Ascending aorta (tissue), 2 donors: ENCODE measurements at places on chromosomes 3 and 15.
A peak's percentile ranks its signal among the peaks of the same experiment; 100 is the strongest.

DNA sequence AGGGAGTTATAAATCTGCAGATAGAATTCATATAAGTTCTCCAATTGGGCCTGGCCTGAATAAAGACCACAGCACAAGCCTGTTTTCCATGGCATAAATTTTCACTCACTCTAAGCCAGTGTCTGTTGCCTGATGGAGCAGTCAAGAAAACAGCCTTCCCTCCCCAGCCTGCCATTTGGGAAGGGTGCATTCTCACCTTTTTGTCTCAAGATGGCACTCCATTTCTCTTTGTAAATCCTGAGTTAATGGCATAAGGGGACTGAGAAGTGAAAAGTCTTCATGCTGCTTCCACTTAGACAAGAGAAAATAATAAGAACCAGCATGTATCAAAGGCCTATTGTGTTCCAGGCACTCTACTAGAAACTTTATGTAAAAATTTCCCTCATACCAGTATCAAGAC is 115.6 kb upstream of the MANF start:
- no peaks in the 10 kb centered on the region for H3K36me3 ChIP-seq
- H3K27me3 ChIP-seq, result no peaks in the 10 kb centered on the region
- H3K4me1 ChIP-seq, result no peaks in the 10 kb centered on the region
- DNase-seq, result no peak
- no peak overlapping the region for H3K4me3 ChIP-seq

- H3K4me3 ChIP-seq, result no peak overlapping the region
- no peaks in the 10 kb centered on the region for H3K36me3 ChIP-seq
- peaks cover 5% of the 10 kb centered on the region for H3K27me3 ChIP-seq
- no peaks in the 10 kb centered on the region for H3K4me1 ChIP-seq
- no peak overlapping the region for H3K27ac ChIP-seq
Observed at GRCh38 chr3:10815487-10815886, 541 bp upstream of the SLC6A11 start.

- H3K4me3 ChIP-seq, result no peak overlapping the region
- H3K4me1 ChIP-seq, result no peaks in the 10 kb centered on the region
- DNase-seq, result no peak
- no peaks in the 10 kb centered on the region for H3K27me3 ChIP-seq
- no peaks in the 10 kb centered on the region for H3K36me3 ChIP-seq
Observed at GRCh38 chr3:122257644-122258364, 67.2 kb upstream of the CSTA start.

- no peak overlapping the region for H3K4me3 ChIP-seq
- no peaks in the 10 kb centered on the region for H3K27me3 ChIP-seq
- no peaks in the 10 kb centered on the region for H3K4me1 ChIP-seq
Observed at GRCh38 chr3:111047812-111048435, 23.7 kb upstream of the NECTIN3 start.

DNA sequence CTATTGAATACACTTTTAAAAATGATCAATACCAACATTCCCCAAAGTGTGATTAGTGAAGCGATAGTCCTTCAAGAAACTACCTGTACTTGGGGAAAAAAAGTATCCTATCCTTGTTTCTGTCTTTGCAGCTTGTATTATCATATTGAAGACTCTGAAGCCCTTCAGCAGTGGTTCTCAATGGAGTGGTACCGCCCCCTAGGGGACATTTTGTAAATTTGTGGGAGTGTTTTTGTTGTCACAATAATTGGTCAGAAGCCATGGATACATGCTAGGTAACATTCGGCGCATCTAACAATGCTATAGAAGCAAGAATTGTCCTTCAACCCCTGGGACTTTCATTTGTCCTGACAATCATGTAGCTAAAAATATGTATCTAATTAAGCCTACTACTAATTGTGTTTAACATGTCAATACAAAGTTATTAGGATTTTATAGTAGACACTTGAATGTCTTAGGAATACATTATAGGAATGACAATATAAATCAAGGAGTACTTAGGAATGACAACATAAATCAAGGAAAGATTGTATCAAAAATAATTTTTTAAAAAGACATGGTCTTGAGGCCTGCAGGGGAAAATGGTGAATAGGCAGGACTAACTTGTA is 53.7 kb downstream of the NMD3 start:
- no peaks in the 10 kb centered on the region for H3K4me1 ChIP-seq
- no peak overlapping the region for H3K27ac ChIP-seq
- H3K27me3 ChIP-seq, result no peaks in the 10 kb centered on the region
- no peak for DNase-seq
- H3K4me3 ChIP-seq, result no peak overlapping the region
- H3K36me3 ChIP-seq, result peaks cover 7% of the 10 kb centered on the region

GRCh38 chr3:168036619-168037018 is 59.1 kb downstream of the GOLIM4 start:
- H3K36me3 ChIP-seq, result peaks cover 18% of the 10 kb centered on the region
- no peaks in the 10 kb centered on the region for H3K4me1 ChIP-seq
- H3K4me3 ChIP-seq, result no peak overlapping the region
- H3K27me3 ChIP-seq, result no peaks in the 10 kb centered on the region
- no peak for DNase-seq

DNA sequence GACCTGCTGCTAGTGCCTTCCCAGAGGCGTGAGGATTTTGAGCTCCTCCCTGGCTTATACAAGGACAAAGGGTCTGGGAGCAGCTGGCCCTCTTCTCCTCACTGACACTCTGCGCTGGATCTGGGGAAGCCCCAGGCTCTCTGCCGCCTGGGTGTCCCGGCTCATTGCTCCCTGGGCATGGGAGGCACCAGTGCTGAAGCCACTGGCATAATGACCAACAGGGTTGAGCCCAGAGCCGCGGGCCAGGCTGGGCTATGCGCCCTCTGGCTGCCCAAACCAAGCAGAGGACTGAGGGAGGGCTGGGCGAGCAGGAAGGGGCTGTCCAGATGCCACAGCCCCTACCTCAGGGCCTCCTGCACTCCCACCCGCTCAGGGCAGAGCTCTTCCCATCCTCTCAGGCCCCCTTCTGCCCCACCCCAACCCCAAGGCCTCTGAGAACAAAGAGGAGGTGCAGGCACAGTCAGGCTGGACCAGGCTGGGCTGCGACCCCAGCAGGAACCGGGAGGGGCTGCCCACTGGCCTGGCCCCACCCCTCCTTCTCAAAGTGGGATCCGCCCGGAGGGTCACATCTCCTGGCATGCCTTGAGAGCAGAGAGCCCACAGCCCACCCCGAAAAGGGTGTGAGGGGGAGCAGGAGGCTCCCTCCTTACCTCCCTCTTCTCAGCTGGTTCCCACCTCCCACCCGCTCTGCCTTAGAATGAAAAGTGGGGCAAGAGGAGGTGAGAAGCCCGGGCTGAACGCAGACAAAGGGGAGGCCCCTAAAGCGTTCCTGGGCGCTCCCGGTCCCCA is 1.6 kb downstream of the LINGO1 start:
- H3K4me1 ChIP-seq, result peaks cover 9% of the 10 kb centered on the region
- H3K36me3 ChIP-seq, result no peaks in the 10 kb centered on the region
- H3K4me3 ChIP-seq, result peak overlapping the region; percentile 68
- no peak for DNase-seq
- no peak overlapping the region for H3K27ac ChIP-seq

DNA sequence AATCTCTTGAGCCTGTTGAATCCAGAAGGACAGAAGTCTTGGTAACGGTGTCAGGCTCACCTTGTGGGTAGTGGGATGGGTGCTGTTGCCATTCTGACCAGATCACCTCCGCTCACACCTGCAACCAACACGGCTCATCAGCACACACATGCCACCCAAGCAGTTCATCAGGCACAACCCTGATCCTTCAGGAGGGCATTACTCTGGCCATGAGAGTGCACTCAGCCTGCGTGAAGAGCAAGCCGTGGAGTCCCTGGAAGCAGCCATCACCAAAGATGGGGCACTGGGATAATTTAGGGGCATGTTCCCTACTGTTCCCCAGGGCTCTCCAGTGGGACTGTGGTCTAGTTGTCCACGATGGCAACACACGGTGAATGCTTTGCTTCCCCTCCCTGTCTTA is 120.5 kb downstream of the SHQ1 start:
- H3K36me3 ChIP-seq, result no peaks in the 10 kb centered on the region
- DNase-seq, result no peak
- H3K27ac ChIP-seq, result no peak overlapping the region
- peaks cover 5% of the 10 kb centered on the region for H3K4me1 ChIP-seq
- no peaks in the 10 kb centered on the region for H3K27me3 ChIP-seq

GRCh38 chr3:150149651-150150051 is 179.0 kb upstream of the PFN2 start:
- no peak for DNase-seq
- H3K36me3 ChIP-seq, result no peaks in the 10 kb centered on the region
- no peak overlapping the region for H3K27ac ChIP-seq
- peaks cover 5% of the 10 kb centered on the region for H3K4me1 ChIP-seq
- H3K4me3 ChIP-seq, result no peak overlapping the region

DNA sequence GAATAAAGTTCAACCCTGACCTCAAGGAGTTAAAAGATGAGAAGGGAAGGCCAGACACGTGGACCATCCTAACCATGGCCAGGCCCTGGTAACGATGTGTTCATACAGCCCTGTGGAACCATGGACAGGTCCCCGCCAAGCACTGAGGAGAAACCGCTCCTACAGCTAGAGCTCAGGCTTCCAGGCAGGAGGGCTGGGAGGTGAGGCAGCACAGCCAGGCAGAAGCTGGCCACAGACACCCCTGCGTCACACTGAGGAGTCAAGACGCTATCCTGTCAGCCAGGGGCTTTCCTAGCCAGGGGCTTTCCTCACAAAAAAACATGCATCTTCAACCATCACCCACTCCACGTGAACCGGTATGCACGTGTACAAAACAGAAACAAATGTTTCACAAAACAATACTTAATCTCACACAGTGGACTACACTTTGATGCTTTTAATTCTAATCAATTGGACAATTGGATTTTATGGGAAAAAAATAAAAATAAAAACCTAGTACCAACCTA is 73.2 kb downstream of the TBC1D2B start:
- H3K4me3 ChIP-seq, result no peak overlapping the region
- H3K27ac ChIP-seq, result peak overlapping the region; percentile 60
- no peak for DNase-seq

GRCh38 chr15:100311154-100311625 is 30.6 kb downstream of the ADAMTS17 start:
- DNase-seq, result no peak
- H3K4me1 ChIP-seq, result no peaks in the 10 kb centered on the region
- H3K27ac ChIP-seq, result peak overlapping the region; percentile 57
- H3K4me3 ChIP-seq, result no peak overlapping the region
- no peaks in the 10 kb centered on the region for H3K36me3 ChIP-seq
- no peaks in the 10 kb centered on the region for H3K27me3 ChIP-seq

- H3K4me1 ChIP-seq, result no peaks in the 10 kb centered on the region
- H3K27ac ChIP-seq, result no peak overlapping the region
- H3K36me3 ChIP-seq, result no peaks in the 10 kb centered on the region
- no peak overlapping the region for H3K4me3 ChIP-seq
- DNase-seq, result no peak
Observed at GRCh38 chr15:77181305-77182074, 110.6 kb upstream of the TSPAN3 start.

GRCh38 chr15:55457401-55458022 is 49.2 kb downstream of the PIERCE2 start:
- no peaks in the 10 kb centered on the region for H3K4me1 ChIP-seq
- no peaks in the 10 kb centered on the region for H3K27me3 ChIP-seq
- H3K36me3 ChIP-seq, result no peaks in the 10 kb centered on the region
- DNase-seq, result no peak
- H3K4me3 ChIP-seq, result no peak overlapping the region

- H3K27ac ChIP-seq, result no peak overlapping the region
- no peak for DNase-seq
- H3K4me1 ChIP-seq, result no peaks in the 10 kb centered on the region
- H3K4me3 ChIP-seq, result no peak overlapping the region
Observed at GRCh38 chr3:23775254-23775909, 30.4 kb upstream of the UBE2E1 start.
